ENCODE measurements at places on chromosomes 7 and 10. TPM values are rescaled to one million over a fixed set of nuclear protein-coding genes. Genes with fewer than 3 reads are reported as not detected.

DNA sequence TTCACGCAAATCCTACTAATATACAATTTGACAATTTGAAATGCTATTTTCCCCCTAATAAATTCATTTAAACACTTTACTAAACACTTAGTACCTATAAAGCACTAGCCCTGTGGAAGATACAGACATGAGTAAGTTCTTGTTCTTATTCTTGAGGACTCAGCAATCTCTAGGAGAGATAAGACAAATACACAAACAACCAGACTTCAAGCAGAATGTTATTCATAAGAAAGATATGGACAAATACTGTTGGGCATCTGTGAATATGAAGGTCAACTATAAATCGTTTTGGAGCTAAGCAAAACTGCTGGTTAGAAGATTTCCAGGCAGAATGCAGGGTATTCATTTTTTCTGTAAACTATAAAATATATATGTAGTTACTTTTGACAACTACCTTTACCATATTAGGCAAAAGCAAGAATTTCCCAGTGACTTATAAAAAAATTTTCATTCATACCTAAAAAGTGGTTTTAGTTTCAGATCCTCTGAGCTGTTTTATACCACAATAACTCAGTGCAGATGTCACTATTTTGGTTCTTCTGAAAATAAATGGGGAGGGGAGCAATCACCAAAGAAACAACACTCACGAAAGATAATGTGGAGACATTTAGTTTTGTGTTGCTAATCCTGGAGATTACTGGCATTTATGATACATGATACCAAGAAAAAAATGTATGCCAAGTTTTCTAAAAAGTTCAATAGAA, 3.8 kb downstream of the VPS41 start:
- peaks cover 6% of the 10 kb centered on the region for H3K4me1 ChIP-seq
- H3K27me3 ChIP-seq, result no peaks in the 10 kb centered on the region
- no peaks in the 10 kb centered on the region for H3K36me3 ChIP-seq
- H3K27ac ChIP-seq, result no peak overlapping the region
- H3K4me3 ChIP-seq, result no peak overlapping the region

DNA sequence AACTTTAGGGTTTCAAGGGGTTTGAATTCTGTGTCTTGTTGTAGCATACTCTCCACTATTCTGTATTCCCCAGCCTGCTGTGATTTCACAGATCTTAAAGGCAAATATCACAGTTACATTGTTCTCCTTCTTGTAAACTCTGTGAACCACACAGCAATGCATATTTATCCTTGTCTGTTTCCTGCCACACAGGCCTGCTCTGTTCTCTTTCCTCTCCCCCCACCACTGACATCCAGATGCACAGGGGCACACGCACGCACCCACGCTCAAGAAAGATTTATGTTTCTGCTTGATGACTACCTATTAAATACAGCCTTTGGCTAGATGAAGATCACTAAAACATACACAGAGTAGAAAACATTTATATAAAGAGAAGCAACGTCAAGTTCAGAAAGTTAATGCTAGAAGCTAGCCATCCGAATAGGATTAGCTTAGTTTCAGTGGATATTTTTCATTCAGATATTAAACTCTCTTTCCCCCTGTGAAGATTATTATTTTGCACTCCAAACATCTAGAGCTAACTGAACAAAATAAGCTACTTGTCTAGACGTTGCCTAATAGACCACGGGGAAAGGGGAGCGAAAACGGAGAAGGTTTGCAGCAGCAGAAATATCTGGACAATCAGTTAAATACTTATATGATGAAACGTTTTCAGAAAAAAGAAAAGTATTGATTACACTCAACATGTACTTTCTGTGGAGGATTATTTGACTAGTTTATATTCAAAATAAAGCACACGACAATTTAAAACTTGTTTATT, 193.1 kb upstream of the SEMA3C start:
- H3K4me3 ChIP-seq, result no peak overlapping the region
- H3K4me1 ChIP-seq, result no peaks in the 10 kb centered on the region
- no peak for DNase-seq
- no peak overlapping the region for H3K27ac ChIP-seq
- no peaks in the 10 kb centered on the region for H3K36me3 ChIP-seq
- H3K27me3 ChIP-seq, result no peaks in the 10 kb centered on the region

DNA sequence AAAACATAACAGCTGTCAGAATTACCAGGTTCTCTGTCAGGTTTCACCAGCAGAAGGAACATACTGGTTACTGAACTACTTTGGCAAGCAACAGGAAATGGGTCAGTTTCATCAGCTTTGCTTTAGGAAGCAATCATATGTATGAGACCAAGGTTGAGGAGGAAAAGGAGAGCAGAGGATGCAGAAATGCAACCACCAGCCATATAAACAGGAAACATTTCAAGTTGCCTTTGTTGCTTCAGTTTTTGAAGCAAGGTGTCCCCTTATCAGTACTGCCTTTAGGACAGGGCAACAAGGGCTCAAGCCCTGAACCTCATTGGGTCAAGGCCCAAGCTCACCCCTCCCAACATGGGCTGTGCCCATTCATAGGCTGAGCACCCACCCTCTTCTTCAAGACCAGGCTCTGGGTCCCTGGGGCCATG, 10.2 kb downstream of the HIPK2 start:
- no peaks in the 10 kb centered on the region for H3K36me3 ChIP-seq
- no peaks in the 10 kb centered on the region for H3K27me3 ChIP-seq
- peak overlapping the region; percentile 60 for H3K27ac ChIP-seq
- DNase-seq, result no peak
- peaks cover 30% of the 10 kb centered on the region for H3K4me1 ChIP-seq
- peak overlapping the region; percentile 60 for H3K4me3 ChIP-seq

DNA sequence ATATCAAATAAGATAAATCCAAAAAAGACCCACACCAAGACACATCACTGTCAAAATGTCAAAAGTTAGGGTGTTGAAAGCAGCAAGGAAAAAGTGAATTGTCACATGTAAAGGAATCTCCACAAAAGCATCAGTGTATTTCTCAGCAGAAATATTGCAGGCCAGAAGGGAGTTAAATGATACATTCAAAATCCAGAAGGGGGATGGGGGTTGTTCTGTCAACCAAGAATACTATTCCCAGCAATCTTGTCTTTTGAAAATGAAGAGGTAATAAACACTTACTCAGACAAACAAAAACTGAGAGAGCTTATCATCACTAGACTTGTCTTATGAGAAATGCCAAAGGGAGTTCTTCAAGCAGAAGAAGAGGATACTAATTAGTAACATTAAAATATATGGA, 191.1 kb upstream of the NOBOX start:
- H3K4me1 ChIP-seq, result no peaks in the 10 kb centered on the region
- H3K4me3 ChIP-seq, result no peak overlapping the region
- DNase-seq, result no peak

DNA sequence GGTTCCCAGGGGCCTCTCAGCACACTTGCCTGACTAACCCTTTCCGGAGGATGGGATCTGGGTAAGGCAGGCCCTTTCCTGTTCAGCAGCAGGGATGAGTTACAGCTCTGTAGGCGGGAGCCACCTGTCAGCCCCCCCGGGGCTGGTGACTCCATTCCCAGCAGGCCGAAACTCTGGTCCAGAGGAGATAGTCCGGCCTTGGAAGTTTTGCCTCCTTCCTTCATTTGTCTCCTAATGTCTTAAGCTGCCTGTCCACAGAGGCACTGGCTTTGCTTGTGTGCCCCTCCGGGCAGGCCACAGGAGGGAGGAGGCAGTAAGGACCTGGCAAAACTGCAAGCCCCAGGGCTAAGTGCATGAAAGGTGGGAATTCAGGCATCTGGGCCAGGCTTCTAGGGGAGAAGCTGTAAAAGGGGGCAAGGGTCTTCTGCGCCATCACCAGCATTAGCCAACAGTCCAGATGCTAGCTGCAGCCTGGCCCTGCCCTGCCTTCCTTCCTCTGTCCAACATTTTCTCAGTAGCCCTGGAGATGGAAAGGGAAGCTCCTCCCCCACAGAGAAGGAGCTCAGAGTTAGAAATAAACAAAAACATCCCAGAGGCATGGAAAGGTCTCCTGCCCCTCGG, 1.2 kb downstream of the ADIRF start:
- DNase-seq, result no peak
- H3K4me3 ChIP-seq, result no peak overlapping the region
- H3K27ac ChIP-seq, result no peak overlapping the region
- H3K36me3 ChIP-seq, result no peaks in the 10 kb centered on the region
- peaks cover 58% of the 10 kb centered on the region for H3K4me1 ChIP-seq

- peak overlapping the region; percentile 91 for H3K4me3 ChIP-seq
- no peak for DNase-seq
- H3K4me1 ChIP-seq, result peaks cover 22% of the 10 kb centered on the region
- peak overlapping the region; percentile 7 for H3K27ac ChIP-seq
Measured at GRCh38 chr10:14839305-14839695, 1.2 kb downstream of the HSPA14 start.

GRCh38 chr10:89392974-89393373, 551 bp downstream of the IFIT1 start:
- H3K4me3 ChIP-seq, result peak overlapping the region; percentile 96
- no peaks in the 10 kb centered on the region for H3K27me3 ChIP-seq
- DNase-seq, result no peak
- peak overlapping the region; percentile 74 for H3K27ac ChIP-seq
- H3K36me3 ChIP-seq, result no peaks in the 10 kb centered on the region
- peaks cover 26% of the 10 kb centered on the region for H3K4me1 ChIP-seq

GRCh38 chr7:16055263-16055976, 365.9 kb downstream of the CRPPA start:
- H3K4me3 ChIP-seq, result no peak overlapping the region
- DNase-seq, result no peak
- H3K27ac ChIP-seq, result no peak overlapping the region
- H3K36me3 ChIP-seq, result no peaks in the 10 kb centered on the region
- H3K27me3 ChIP-seq, result no peaks in the 10 kb centered on the region

- H3K4me3 ChIP-seq, result no peak overlapping the region
- no peak overlapping the region for H3K27ac ChIP-seq
- DNase-seq, result no peak
- no peaks in the 10 kb centered on the region for H3K36me3 ChIP-seq
- H3K4me1 ChIP-seq, result no peaks in the 10 kb centered on the region
Measured at GRCh38 chr7:153381275-153382040, 621.9 kb downstream of the ACTR3B start.

DNA sequence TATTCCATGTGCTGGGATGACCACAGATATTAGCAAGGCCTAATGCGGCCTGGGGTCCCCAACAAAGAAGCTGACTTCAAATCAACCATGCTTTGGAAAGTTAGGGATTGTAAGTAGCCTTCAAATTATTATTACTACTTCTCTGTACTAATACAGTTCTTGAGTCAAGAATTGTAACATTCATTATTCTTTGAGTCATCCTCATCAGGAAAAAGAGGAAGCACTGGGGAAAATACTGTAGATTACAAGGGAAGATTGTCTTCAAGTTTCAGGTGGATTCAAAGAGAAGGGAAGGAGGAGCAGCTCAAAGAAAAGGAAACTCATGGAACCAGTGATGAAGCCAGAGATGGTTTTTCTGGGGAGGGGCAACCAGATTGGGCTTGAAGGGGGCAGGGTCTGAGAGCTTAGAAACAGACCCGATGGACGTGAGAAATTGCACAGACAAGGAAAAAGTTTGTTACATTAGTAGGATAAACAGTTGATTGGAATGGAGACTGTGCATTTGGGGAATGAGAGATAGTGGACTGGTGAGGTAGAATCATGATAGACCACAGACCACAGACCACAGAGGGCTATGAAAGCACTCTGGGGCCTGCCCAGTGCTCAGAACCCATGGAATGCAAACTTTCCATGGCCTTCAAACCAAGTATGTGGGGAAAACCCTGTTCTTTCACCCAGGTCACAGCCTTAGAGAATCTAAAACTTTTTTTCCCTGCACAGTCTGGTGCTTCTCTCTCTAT, 209.9 kb downstream of the ZNF365 start:
- no peak overlapping the region for H3K27ac ChIP-seq
- no peak overlapping the region for H3K4me3 ChIP-seq
- H3K27me3 ChIP-seq, result peaks cover 3% of the 10 kb centered on the region
- no peaks in the 10 kb centered on the region for H3K4me1 ChIP-seq

DNA sequence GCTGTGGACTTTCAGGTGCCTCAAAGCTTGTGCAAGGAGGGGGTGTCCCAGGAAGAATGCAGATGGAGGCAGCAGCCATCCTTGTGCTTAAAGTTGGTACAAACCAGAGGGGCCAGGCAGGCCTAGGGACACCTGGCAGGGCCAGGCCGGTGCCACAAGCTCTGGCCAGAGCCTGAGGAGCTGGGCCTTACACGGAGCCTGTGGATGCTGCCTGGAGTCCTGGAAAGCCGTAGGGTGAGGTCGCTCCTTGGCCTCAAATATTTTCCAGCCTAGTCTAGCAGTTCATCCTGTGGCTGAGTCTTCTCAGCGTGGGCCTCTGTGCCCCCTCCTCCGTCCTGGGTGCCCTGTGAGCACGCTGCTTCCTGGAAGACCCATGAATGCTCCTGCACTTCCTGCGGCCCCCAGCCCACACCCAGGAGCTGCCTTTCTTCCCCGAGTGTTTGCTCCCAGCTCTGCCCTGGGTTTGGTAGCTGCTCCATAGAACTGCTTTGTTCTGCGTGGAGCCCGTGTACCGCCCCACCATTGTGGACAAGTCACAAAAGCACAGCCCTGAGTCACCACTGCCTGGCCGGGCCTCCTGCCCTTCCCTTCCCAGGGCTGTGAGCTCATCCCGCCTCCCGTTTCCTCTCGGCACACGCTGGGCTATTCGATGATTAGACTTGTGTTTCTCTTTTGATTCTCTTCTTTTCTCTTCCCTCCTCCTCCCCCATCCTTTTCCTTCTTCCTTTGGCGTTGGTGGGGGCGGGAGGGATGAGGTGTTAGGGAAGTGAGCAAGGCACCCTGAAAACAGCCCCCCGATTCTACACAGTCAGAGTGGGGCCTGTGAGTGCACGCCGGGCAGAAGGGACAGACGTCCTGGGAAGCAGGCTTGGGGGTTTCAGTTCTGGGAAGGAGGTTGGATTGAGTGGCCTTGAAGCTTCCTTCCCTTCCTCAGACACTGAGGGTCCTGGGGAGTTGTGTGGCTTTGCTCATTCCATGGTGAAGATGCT, 73.2 kb upstream of the SHH start:
- no peak overlapping the region for H3K4me3 ChIP-seq
- DNase-seq, result no peak
- H3K4me1 ChIP-seq, result no peaks in the 10 kb centered on the region
- H3K36me3 ChIP-seq, result no peaks in the 10 kb centered on the region

- no peaks in the 10 kb centered on the region for H3K36me3 ChIP-seq
- H3K27ac ChIP-seq, result no peak overlapping the region
- DNase-seq, result no peak
- no peaks in the 10 kb centered on the region for H3K4me1 ChIP-seq
- H3K4me3 ChIP-seq, result no peak overlapping the region
Measured at GRCh38 chr10:124378271-124378670, 40.5 kb downstream of the OAT start.

The TSPAN15 gene
- total RNA-seq, result 4.3 TPM

The CALCR gene
- not detected for total RNA-seq

The DPCD gene
- not detected for total RNA-seq

The HABP2 gene
- total RNA-seq, result not detected

The CPA4 gene
- total RNA-seq, result not detected

The ANXA8 gene
- not detected for total RNA-seq

The GIMAP1 gene
- 17.1 TPM for total RNA-seq

The GPNMB gene
- total RNA-seq, result not detected

The CTBP2 gene
- total RNA-seq, result 0.49 TPM

The HMX2 gene
- total RNA-seq, result not detected
